ENCODE measurements at places on chromosomes 7 and 10.

GRCh38 chr10:119655566-119656001 lies 4.4 kb downstream of the BAG3 start:
- DNase-seq = no peak

GRCh38 chr10:62843600-62843999 lies 27.4 kb upstream of the EGR2 start:
- DNase-seq = no peak

DNA sequence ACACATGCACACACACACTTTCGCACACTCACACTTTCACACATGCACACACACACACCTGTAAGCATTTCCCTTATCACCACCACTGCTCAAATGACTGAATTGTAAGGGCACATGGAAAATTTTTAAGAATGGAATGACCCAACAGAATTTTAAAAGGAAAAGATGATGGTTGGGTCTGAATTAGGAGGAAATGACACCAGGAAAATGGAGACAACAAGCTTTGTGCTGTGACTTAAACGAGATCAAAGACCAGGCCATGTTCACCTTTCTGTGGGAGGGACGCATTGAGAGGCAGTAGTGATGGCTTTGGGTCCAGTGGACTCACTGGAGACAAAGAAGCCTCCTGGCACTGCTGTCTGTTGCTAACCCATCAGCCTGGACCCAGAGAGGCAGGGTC lies 16.7 kb upstream of the C10orf71 start:
- DNase-seq = no peak

GRCh38 chr7:155759740-155760430 lies 52.4 kb downstream of the SHH start:
- DNase-seq = no peak

DNA sequence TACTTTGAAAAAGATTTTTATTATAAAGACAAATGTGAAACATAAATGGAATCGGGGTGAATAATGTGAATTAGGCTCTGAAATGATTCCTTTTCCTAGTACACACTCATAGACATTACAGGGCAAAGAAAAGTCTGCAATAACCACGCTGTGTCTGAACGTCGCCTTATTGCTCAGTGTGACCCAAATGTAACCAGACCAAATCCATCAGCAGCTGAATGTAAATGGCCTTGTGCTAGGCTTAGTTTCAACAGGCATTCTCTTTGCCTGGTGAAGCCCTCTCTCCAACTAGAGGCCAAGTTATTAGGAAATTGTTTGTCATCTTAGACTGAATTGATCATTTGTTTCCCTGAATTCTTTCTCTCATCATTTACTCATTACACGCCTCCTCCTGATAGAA lies 225.5 kb downstream of the CHCHD3 start:
- DNase-seq = no peak

DNA sequence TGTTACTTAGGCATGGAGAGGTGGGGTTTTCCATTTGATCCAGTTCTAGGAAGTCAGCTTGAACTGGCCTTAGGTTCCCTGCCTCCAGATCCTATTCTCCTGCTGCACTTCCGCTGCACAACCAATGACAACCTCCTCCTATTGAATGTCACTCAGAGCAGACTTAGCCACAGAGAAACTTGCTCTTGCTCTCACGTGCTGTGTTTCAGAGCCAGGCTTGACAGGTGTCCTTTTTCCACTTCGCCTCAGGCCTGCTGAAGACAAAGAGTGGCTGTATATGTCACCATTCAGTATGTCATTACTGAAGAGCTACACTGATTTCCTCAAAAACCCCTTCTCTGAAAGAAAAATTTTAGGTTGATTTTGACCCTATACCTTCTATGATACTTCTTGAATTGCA lies 115.4 kb upstream of the ETV1 start:
- DNase-seq = no peak
